ENCODE measurements at places on chromosomes 3 and 15. TPM values are rescaled to one million over a fixed set of nuclear protein-coding genes. Genes with fewer than 3 reads are reported as not detected.

Gene RPLP1
- 2,900 TPM for total RNA-seq

Gene PIF1
- 0.17 TPM for total RNA-seq

Gene ALPK3
- 0.26 TPM for total RNA-seq

Gene C15orf62
- total RNA-seq = 3.5 TPM

Gene ADAMTS9
- not detected for total RNA-seq

DNA sequence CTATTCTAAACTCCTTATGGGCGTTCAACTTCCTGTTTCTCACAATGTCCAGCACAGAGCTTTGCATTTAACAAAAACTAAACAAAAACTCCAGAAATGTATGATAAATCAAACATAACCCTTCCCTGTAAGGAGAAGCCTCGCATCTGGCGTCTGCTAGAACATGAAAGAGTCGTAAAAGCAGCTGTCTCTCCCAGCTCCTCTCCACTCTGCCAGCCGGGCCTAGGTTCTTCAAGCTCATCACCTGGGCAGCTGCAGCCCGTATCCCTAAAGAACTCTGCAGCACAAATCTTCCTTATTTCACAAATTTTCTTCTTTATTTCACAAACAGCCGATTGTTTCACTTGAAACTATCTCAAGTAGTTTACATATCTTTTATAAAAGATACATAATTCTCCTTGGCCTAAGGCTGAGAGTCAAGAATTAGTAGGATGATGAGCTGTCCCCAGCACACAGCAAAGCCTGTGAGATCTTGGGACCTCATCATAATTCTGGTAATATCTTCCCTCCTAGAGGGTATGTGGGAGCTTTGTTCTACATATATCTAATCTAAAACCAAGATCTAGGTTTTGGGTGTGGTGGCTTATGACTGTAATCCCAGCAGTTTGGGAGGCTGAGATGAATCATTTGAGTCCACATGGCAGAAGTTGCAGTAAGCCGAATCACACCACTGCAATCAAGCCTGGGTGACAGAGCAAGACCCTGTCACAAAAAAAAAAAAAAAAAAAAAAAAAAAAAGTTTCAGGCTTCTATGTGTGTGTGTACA lies 35.3 kb downstream of the ANXA2 start:
- no peaks in the 10 kb centered on the region for H3K27me3 ChIP-seq
- H3K4me3 ChIP-seq = no peak overlapping the region
- H3K36me3 ChIP-seq = peaks cover 31% of the 10 kb centered on the region

DNA sequence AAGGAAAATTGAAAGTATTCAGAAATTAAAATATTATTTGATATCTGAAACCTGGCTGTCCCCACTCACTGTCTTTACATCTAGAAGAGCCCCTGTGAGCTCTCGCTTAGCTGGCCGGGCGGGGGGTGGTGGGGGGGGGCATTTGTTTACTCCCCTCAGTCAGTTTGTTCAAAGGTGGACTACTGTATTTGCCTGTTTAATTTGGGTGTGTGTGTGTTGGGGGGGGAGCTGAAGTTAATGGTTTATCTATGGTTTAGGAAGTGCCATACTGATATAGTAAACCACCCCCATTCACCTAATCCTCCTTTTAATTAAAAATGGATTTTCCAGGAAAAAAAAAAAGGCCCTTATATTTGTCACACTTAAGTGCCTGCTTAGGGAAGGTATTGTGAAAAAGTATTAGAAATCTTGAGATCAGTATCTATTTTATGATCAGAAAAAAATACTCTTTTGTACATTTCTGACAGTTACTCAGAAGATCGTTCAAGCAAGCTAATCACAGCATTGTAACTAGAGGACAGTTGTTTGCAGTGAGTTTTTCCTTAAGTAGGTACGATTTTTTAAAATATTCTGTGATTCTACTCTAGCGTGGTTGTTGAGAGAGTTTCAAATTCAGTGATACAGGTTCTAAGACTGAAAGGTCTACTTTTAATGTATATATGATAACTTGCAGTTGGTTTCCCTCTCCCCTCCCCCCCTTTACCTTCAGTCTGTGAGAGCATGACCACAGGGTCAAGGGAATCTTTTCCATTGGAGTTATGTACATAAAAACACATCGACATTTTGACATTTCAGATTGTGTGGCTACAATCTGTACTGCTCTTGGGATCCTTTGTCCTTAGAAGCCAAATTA lies 8.5 kb downstream of the NR2F2 start:
- H3K4me3 ChIP-seq = no peak overlapping the region
- H3K27ac ChIP-seq = no peak overlapping the region
- H3K36me3 ChIP-seq = no peaks in the 10 kb centered on the region
- H3K27me3 ChIP-seq = peaks cover 9% of the 10 kb centered on the region
- H3K4me1 ChIP-seq = no peaks in the 10 kb centered on the region

- no peak within 1 kb of the TSS for H3K27ac ChIP-seq
- peaks cover 12% of the 10 kb centered on the region for H3K4me1 ChIP-seq
- peaks cover 21% of the 10 kb centered on the region for H3K27me3 ChIP-seq
Observed at GRCh38 chr3:185825006-185825638, at the start of gene IGF2BP2. TSS of gene IGF2BP2 (minus strand) at chr3:185825042. CDS start at chr3:185824960, 82 bp downstream.

DNA sequence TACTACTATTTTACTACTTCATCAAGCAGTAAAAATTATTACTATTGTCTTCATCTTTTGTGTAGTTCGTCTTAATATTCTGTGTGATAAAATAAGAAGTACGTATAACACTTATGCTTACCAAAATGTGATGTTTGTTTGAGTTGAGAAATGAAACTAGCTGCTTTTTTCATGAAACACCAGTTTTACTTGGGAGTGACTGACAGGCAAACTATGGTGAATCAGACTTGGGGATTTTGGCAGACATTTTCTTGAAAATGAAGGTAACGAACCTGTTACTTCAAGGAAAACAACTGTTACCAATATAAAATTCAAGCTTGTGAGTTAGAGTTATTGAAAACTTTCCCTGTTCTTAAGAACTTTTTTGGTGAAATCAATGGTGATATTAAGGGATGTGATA lies 10.3 kb downstream of the U2SURP start:
- H3K36me3 ChIP-seq = peaks cover 9% of the 10 kb centered on the region
- no peaks in the 10 kb centered on the region for H3K27me3 ChIP-seq
- peaks cover 30% of the 10 kb centered on the region for H3K4me1 ChIP-seq
- no peak for DNase-seq

DNA sequence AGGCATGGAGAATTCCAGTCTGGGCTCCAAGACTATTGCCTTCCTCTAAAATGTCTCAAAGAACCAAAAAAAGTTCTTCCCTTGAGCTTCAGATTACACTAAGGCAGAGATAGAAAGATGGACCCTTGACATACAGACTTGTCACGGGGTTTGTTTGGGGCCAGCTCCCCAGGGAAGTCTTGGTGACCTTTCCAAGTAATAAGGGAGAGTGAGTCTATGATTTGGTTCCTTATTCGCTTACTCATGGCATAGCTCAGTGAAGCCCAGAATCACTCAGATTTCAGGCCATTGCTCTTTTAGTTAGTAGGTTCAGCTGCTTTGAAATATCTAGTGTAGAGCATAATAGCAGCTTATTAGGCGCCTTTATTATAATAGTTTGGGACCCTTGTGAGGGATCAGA lies 90.3 kb downstream of the PLCL2 start:
- no peak for DNase-seq
- no peak overlapping the region for H3K27ac ChIP-seq
- H3K36me3 ChIP-seq = no peaks in the 10 kb centered on the region
- H3K27me3 ChIP-seq = no peaks in the 10 kb centered on the region
- peaks cover 34% of the 10 kb centered on the region for H3K4me1 ChIP-seq

GRCh38 chr3:153289334-153289808 lies 127.3 kb downstream of the RAP2B start:
- H3K4me3 ChIP-seq = no peak overlapping the region
- no peak for DNase-seq
- no peak overlapping the region for H3K27ac ChIP-seq
- H3K4me1 ChIP-seq = peaks cover 67% of the 10 kb centered on the region

- no peaks in the 10 kb centered on the region for H3K27me3 ChIP-seq
- no peak for DNase-seq
- H3K4me1 ChIP-seq = no peaks in the 10 kb centered on the region
- no peak overlapping the region for H3K4me3 ChIP-seq
- no peaks in the 10 kb centered on the region for H3K36me3 ChIP-seq
Observed at GRCh38 chr3:9266716-9267115, 17.3 kb upstream of the SRGAP3 start.

DNA sequence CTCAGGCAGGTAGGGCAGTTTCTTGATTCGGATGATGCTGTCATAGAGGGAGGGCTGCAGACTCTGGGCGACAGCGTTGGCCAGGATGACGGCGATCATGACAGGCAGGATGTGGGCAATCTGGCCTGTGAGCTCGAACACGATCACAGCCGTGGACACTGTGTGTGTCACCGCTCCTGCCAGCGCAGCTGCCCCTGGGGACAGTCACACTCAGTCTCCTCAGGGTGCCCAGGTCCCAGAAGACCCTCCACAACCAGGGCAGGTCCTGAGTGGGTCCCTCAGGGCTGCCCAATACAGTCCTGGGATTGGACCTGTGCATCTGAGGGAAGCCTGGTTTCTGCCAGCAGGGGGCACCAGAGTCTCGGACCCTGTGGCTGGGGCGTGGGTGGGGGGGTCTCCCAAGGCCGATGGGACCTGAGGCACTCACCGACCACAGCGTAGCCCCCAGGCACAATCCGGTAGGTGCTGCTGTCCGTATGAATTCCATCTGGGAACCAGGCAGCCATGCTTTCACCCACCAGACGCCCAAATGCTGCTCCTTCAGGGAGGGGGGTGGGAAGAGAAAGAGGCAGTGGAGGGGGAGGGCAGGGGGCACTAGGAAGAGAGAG lies 7.2 kb downstream of the CLCN2 start:
- no peak overlapping the region for H3K4me3 ChIP-seq
- peak; percentile 44 for DNase-seq
- H3K4me1 ChIP-seq = peaks cover 10% of the 10 kb centered on the region
- no peak overlapping the region for H3K27ac ChIP-seq
- H3K36me3 ChIP-seq = no peaks in the 10 kb centered on the region
- no peaks in the 10 kb centered on the region for H3K27me3 ChIP-seq

DNA sequence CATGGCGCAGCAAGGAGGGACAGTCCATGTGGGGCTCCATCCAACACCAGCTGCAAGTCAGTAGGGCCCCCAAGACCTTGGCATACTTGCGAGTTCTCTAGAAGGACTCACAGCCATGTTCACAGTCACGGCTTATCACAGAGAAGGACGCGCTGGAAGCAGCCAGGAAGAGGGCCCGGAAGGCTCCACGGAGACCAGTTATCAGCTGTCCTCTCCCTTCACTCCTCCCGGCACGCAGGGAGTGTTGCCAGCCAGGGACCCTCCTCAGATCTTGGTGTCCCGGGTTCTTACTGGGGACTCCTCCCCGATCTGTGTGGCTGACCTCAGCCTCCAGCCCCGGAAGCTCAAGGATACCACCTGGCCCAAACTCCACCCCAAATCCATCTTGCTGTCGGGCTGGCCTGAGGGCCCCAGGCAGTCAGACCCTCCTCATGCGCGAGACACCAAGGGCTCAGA lies 68.0 kb downstream of the SLTM start:
- H3K27ac ChIP-seq = no peak overlapping the region
- no peaks in the 10 kb centered on the region for H3K36me3 ChIP-seq
- no peaks in the 10 kb centered on the region for H3K27me3 ChIP-seq
- no peak for DNase-seq
- H3K4me1 ChIP-seq = peaks cover 7% of the 10 kb centered on the region

GRCh38 chr3:139935016-139935865 lies at the start of gene CLSTN2:
TSS of gene CLSTN2 (plus strand) at chr3:139935185.
- H3K4me1 ChIP-seq = no peaks in the 10 kb centered on the region
- no peak within 1 kb of the TSS for H3K4me3 ChIP-seq
- no peaks in the 10 kb centered on the region for H3K36me3 ChIP-seq
- DNase-seq = no peak

- H3K36me3 ChIP-seq = peaks cover 63% of the 10 kb centered on the region
- peaks cover 20% of the 10 kb centered on the region for H3K4me1 ChIP-seq
- no peak overlapping the region for H3K4me3 ChIP-seq
- H3K27ac ChIP-seq = no peak overlapping the region
- no peaks in the 10 kb centered on the region for H3K27me3 ChIP-seq
- no peak for DNase-seq
Observed at GRCh38 chr3:66385066-66385465, 115.8 kb downstream of the LRIG1 start.

DNA sequence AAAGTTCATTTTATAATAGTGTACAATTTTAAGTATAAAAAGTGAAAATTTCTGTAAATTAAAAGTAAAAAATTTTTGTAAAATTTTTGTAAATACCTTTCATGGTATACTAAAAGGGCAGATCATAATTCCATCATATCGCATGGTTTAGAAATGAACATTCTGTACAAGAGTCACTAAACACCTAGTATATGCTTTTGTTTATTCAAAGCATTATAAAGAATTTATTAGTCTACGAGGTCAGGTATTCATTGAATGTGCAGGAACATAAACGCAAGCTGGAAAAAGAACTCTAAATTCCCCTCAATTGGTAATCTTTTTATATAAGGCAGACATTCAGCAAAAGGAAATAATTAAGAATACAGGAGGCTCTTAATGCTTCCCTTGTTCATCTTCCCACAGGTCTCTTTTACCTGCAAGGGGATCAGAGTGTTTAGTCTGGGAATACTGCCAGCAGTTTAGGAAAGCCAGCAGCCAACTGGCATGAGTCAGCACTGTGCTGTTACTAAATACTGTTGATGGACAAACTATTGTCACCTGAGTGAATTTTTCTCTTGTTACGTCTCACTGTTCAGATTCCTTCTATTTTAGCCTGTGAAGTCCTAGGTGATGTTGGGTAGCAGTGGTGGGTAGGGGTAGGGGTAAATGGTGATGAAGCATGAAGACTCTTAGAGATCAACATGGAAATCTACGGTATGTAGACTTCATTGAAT lies 70.1 kb downstream of the UQCC5 start:
- no peak overlapping the region for H3K4me3 ChIP-seq
- H3K27ac ChIP-seq = no peak overlapping the region
- no peaks in the 10 kb centered on the region for H3K4me1 ChIP-seq
- H3K27me3 ChIP-seq = no peaks in the 10 kb centered on the region
- no peak for DNase-seq

DNA sequence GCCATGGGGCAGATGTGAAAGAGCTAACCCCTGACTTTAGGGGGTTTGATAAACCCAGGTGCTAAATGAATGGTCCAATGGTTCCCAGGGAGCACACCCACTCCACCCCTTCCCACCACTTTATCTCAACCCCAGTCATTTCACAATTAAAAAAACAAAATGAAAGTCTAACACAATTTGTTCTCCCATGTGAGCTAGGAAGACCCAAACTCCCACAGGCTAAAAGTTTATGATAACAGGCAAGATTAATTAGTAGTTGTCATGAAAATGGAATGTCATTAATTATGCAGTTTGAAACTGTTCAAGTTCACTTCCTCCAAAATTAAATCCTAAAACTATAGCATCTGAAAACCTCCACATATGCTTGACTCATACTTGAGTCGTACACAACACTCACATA lies 63.3 kb upstream of the TPM1 start:
- H3K27ac ChIP-seq = no peak overlapping the region
- no peak overlapping the region for H3K4me3 ChIP-seq
- no peaks in the 10 kb centered on the region for H3K4me1 ChIP-seq

DNA sequence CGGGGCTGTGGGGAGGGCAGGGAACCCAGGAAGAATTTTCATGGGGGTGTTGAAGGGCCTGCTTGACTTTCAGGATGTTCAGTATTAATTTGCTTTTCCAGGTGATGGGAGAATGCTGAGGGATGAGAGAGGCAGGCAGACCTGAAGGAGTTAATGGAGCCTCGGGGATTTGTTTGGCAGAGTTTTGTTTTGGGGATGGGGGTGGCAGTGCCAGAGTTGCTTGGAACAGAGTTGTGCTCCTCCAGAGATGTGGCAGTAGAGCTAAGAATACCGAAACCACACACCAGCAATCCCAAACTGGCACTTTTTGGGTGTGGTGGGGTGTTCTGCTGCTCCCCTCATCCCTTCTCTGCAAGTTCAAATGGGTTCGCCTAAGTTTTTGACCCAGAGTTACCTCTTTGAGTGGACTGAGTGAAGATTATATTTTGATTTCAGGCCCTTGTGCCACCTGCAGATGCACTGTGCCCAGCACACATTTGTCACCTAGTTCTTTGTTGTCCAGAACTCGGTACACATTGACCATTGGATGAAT lies 1.6 kb downstream of the BOC start:
- peaks cover 4% of the 10 kb centered on the region for H3K4me1 ChIP-seq
- no peak overlapping the region for H3K4me3 ChIP-seq
- DNase-seq = no peak
- no peaks in the 10 kb centered on the region for H3K36me3 ChIP-seq
- no peaks in the 10 kb centered on the region for H3K27me3 ChIP-seq
- H3K27ac ChIP-seq = no peak overlapping the region
